Effector CD8-positive, alpha-beta T cell (primary cell): ENCODE measurements at places on chromosomes 2 and 18.

GRCh38 chr2:142893241-142893640 is 15.8 kb downstream of the KYNU start:
- DNase-seq: no peak

DNA sequence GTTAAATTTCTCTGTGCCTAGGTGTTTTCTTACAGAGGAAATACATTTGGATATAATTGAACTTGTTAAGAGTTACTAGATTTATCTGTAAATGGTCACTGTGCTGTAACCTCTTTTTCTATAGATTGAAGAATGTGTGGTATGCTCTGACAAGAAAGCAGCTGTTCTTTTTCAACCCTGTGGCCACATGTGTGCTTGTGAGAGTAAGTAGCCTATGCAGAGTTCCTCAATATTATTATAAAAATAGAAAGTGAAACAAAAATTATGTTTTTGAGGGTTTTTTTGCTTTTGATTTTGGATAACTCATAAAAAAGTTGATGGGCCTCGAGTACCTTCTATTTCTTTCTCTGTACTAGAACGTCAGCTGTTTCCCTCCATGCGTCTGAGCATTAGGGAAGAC is 112.4 kb downstream of the MIB1 start:
- no peak for DNase-seq

DNA sequence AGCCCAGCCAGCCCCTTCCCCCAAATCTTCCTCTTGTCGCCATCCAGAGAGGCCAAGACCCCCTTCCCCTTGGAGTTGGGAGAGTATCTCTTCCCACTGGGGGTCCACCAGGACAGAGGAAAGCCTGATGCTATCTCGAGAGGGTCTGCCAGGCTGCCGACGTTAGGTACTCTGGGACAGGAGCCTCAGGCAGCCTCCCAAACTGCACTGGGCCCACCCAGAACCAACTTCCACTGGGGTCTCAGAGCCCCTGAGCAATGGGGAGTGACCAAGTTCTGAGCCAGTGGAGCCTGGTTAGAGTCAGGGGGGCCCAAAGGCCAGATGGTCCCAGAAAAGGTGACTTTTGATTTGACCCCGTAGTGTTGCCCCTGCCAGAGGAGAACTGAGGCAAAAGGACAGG is 189.1 kb downstream of the INHBB start:
- no peak for DNase-seq

DNA sequence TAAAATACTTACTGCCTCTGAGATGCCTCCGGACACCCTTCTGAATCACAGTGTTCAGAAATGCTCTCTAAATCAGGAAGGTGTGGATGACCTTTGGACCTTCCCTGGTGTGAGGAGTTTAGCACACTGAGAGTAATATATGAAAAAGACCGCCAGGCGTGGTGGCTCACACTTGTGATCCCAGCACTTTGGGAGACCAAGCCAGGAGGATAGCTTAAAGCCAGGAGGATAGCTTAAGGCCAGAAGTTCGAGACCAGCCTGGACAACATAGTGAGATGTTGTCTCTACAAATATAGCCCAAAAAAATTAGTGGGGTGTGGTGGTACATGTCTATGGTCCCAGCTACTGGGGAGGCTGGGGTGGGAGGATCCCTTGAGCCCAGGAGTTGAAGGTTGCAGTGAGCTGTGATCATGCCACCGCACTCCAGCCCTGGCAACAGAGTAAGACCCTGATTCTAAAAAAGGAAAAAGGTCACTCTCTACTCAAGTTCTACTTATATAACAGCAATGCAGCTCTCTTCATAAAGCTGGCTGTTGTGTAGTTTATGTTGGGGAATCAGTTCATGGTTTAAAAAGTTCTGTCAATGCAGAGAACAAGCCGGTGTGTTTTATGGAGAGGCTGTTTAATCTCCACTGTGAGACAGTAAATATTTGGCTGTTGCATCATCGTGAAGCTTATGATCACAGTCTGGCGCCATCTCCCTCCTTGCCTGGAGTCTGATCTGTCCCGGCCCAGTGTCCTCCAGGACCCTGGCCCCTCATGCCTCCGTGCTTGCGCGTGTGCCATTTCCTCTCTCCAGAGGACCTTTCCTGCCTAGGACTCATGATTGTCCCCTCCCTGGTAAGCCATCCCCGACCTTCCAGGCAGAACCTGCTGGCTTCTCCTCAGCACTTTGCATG is 184.5 kb downstream of the FAM210A start:
- no peak for DNase-seq

- no peak for DNase-seq
Measured at GRCh38 chr2:3248754-3249475, 128.7 kb downstream of the EIPR1 start.

DNA sequence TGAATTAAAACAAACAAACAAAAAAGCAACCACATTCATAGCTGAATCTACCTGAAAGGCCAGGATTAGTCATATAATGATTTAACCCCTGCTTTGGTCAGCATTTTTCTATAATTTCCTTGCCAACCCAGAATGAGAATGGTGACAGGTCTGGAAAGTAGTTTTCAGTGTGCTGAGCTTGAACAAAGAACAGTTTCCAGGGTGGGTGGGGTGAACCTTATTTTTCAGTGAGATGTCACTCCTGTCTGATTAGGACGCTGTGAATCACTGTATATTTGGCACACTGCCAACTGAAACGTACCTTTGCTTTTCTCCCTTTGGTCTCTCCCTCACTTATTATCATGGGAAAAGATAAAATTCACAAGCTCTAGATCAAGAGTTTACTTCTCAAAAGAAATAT is 35.0 kb upstream of the DSC1 start:
- DNase-seq: no peak

GRCh38 chr2:109080757-109081156 is 48.2 kb upstream of the SH3RF3 start:
- no peak for DNase-seq

DNA sequence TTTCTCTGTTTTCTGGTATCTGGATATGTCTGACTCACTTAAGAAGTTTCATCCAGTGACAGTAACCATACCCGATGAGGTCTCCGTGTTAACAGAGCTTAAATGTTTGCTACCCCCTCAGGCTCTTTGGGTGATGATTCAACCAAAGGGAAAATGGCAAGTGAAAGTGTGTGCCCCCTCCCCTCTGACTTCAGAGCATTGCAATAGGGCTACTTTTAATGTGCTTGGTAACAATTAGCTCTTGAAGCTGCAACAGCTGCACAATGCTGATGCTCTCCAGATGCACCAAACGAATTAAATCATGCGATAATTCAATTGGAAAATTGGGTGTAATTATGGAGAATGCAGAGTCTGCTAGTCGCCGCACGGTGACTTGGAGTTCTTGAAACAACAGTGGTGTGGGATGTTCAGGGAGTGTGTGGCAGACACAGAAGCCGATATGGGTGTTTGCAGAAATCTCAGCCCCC is 270.7 kb downstream of the ALK start:
- DNase-seq: no peak
